A549 treated with DMSO at 1 μM for 4 hours (cell line): ENCODE measurements at places on chromosomes 6 and 20. TPM values are rescaled to one million over a fixed set of nuclear protein-coding genes. Genes with fewer than 3 reads are reported as not detected.

Gene HLA-DOB
- 0.07 to 0.30 TPM (median 0.16 TPM) in 4 of 5 replicates, not detected in the other for total RNA-seq

Gene LINC00237
- total RNA-seq = not detected in 5 replicates

Gene MYLIP
- 3.0 to 3.8 TPM (median 3.2 TPM) in 5 replicates for total RNA-seq

Gene TBXT
- not detected in 5 replicates for total RNA-seq

Gene MRPS18B
- total RNA-seq = 69.1 to 95.9 TPM (median 73.8 TPM) in 5 replicates

Gene TMEM217
- total RNA-seq = 0.66 to 1.0 TPM (median 0.85 TPM) in 5 replicates

Gene CCR6
- total RNA-seq = 0.03 to 0.09 TPM in 2 of 5 replicates, not detected in the others

Gene VPS16
- total RNA-seq = 25.5 to 35.6 TPM (median 35.2 TPM) in 5 replicates

Gene PRR18
- 0.07 to 0.33 TPM (median 0.07 TPM) in 5 replicates for total RNA-seq

Gene SYCP2L
- total RNA-seq = 1.8 to 3.3 TPM (median 3.1 TPM) in 5 replicates

Gene TNF
- total RNA-seq = 0.10 to 0.22 TPM (median 0.11 TPM) in 3 of 5 replicates, not detected in the others

Gene GNRH2
- 0.25 to 0.26 TPM in 2 of 5 replicates, not detected in the others for total RNA-seq

Gene ANGPT4
- total RNA-seq = 0.02 to 0.03 TPM (median 0.02 TPM) in 3 of 5 replicates, not detected in the others

Gene WFDC10A
- total RNA-seq = not detected in 5 replicates

Gene PPP1R3D
- 1.8 to 3.2 TPM (median 2.8 TPM) in 5 replicates for total RNA-seq

Gene SIM1
- total RNA-seq = not detected in 5 replicates

Gene DNMT3B
- 3.8 to 5.3 TPM (median 5.1 TPM) in 5 replicates for total RNA-seq

Gene GSTA3
- total RNA-seq = not detected in 5 replicates

Gene MYCT1
- total RNA-seq = 0.03 to 0.12 TPM (median 0.05 TPM) in 3 of 5 replicates, not detected in the others

Gene SLC52A3
- 0.56 to 0.68 TPM (median 0.66 TPM) in 5 replicates for total RNA-seq

Gene TBX18
- total RNA-seq = 13.2 to 21.9 TPM (median 19.0 TPM) in 5 replicates

Gene CLDN20
- total RNA-seq = not detected in 5 replicates

Gene TMEM74B
- 3.6 to 4.7 TPM (median 3.9 TPM) in 5 replicates for total RNA-seq

Gene HLA-DMA
- 2.2 to 3.7 TPM (median 3.3 TPM) in 5 replicates for total RNA-seq

Gene SYNE1
- 42.6 to 54.0 TPM (median 50.1 TPM) in 5 replicates for total RNA-seq

Gene SLCO4A1
- 4.9 to 10.2 TPM (median 8.5 TPM) in 5 replicates for total RNA-seq

Gene SPO11
- not detected in 5 replicates for total RNA-seq

Gene MYMX
- total RNA-seq = not detected in 5 replicates

Gene RIPOR2
- not detected in 5 replicates for total RNA-seq
